ENCODE measurements at places on chromosomes 6 and 20. TPM values are rescaled to one million over a fixed set of nuclear protein-coding genes. Genes with fewer than 3 reads are reported as not detected.

DNA sequence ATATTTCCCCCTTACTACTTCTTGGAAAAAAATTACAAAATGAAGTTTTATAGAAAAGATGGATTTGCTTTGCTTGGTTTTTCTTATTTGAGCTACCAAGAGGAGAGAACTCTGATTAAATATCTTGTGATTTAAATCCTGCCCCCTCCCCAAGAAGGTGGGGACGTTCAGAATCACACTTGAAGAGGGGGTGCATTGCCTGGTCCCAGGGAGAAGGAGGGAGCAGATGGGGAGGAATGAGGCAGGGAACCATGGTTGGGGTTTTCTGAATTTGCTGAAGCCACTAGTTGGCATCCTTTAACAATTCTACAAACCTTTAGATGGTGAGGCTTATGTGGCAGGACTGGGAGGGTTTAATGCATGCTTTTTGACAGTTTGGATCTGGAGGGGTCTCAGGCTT, 5.5 kb downstream of the PCK1 start:
- no peak for DNase-seq

- DNase-seq, result no peak
Observed at GRCh38 chr6:30447237-30447636, 42.1 kb upstream of the HLA-E start.

GRCh38 chr6:82492134-82492533, 128.5 kb downstream of the TPBG start:
- no peak for DNase-seq

GSTA2 gene
- not detected for total RNA-seq

GRCh38 chr20:438571-439469, 23.5 kb downstream of the TBC1D20 start:
- no peak for DNase-seq

REV3L gene
- total RNA-seq, result 95.0 TPM

PHACTR3 gene
- total RNA-seq, result 40.8 TPM

DNA sequence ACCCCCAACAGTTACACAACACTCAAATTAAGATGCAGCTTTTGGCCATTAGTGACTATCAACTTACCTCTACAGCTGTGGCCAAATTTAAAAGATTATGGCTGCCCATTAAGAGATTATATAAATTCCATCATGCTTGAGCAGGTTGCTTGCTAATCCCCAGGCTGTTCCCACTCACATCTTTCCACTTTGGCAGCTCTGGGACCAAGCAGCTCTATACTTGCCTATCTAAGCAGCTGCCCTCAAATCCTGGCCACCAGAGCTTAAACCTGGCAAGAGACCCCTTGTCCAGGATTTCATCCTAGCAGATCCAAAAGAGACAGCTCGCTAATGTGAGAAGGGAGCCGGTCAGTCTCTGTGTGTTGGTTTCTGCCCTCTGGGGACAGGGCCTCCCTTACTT, 127.9 kb downstream of the SLC23A2 start:
- DNase-seq, result no peak

BCAS1 gene
- 2.4 TPM for total RNA-seq

ELOVL2 gene
- total RNA-seq, result 55.4 TPM

DNA sequence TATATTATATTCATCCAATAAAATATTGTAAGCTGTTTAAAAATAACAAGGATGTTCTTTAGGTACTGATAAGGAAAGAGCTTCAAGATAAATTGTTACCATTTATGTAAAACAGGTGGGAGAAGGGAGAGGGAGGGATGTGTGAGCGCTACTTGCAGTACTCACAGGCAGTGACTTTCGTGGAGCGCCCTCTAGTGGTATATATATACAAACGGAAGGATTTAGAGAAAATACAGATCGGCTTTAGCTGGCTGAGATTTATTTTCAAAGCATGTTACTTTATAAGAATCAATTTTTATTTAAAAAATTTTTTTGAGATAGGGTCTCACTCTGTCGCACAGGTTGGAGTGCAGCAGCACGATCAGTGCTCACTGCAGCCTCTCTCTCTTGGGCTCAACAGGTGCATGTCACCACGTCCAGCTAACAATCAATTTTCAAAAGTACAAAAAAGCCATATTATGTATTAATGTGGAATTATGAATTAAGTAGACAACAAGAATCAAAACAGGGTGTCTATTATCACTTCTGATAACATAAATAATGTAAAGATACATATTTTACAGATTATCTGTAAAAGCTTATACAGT, 3.3 kb upstream of the MOG start:
- no peak for DNase-seq

- no peak for DNase-seq
Observed at GRCh38 chr6:140663772-140664171, 1289.3 kb upstream of the CITED2 start.

- no peak for DNase-seq
Observed at GRCh38 chr6:5403076-5403475, 141.8 kb downstream of the FARS2 start.

ENPP1 gene
- 0.41 TPM for total RNA-seq

- DNase-seq, result no peak
Observed at GRCh38 chr6:158161566-158162254, 6.4 kb downstream of the SERAC1 start.

DNA sequence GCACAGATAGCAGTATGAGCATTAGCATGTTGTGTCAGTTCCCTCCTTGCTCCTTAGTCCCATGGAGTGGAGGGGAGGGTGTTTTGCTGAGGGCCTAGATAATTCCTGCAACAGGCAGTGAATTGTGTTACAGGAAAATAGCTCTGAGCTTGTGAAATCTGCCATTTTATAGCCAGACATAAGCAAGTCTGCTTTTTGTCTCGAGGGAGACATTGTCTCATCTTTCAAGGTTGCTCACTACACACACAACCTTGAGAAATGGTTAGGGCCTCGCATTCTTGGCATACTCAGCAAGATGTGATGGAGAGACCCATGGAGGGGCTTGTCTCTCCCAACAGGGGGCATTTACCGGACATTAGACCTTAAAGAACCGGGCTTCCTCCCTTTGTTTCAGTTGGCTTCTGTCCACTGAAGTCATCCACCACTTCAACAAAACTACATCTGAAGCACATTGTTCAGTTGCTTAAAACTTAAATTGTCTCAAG, 108.0 kb upstream of the FOXO3 start:
- DNase-seq, result no peak

TMC2 gene
- total RNA-seq, result 4.5 TPM

PROKR2 gene
- 8.6 TPM for total RNA-seq

- peak; percentile 80 for DNase-seq
Observed at GRCh38 chr6:31664790-31665500, at the start of gene GPANK1. GPANK1 (minus strand) TSS chr6:31664997; CDS start chr6:31664478, 519 bp downstream.

DNA sequence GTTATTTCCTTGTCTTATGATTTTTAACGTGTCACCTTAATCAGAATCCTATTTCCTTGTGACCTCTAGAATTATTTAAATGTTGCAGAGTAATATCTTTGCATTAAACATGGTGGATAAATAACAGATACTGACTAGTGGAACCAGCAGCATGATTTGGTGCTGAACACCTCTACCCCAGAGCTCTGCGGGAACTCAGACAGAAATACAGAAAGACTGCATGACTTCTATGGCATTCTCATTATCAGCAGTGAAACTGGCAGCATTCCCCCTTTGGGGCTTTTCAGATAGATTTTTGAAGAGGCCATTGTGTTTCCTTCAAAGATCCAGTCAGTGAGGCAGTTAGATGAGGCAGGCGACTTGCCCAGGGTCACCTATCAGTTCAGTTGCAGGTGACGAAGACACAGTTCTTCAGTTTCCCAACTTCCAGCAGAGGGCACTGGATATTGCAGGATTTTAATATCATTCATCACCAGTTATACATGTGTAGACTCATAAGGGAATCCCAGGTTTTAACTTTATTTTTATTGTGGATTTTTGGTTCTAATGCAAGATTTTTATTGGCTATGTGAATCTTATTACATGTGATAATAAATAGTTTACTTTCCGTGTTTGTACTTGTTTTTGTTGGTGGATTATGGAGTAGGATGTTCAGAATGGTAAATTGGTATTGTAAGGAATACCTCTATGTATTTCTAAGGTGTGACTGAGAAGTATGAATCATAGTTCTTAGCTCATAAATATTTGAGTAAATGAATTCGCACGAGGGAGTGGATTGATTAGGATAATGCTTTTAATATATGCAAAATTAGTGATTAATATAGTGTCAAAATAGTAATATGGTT, 81.3 kb downstream of the AFDN start:
- DNase-seq, result no peak

DNA sequence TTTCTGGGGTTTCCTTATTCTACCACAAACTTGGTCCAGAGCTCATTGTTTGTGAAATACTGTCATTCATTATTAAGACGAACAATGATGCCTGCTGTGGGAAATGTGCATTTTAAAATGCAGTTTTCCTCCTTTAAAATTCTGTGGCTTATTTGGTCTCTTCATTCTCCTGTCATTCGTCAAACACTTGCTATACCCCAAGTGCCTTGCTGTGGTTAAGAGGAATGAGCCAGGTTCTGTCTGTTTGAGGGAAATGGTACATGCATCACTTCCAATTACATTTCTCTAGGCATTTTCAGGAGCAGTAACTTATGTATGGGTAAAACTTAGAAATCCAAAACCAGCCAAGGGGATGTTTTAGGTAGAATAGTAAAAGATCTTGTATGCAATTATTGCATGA, 1087.7 kb downstream of the KIF16B start:
- DNase-seq, result no peak

Measured in frontal cortex (tissue), 4 donors.